ENCODE measurements at places on chromosomes 3 and 15.

DNA sequence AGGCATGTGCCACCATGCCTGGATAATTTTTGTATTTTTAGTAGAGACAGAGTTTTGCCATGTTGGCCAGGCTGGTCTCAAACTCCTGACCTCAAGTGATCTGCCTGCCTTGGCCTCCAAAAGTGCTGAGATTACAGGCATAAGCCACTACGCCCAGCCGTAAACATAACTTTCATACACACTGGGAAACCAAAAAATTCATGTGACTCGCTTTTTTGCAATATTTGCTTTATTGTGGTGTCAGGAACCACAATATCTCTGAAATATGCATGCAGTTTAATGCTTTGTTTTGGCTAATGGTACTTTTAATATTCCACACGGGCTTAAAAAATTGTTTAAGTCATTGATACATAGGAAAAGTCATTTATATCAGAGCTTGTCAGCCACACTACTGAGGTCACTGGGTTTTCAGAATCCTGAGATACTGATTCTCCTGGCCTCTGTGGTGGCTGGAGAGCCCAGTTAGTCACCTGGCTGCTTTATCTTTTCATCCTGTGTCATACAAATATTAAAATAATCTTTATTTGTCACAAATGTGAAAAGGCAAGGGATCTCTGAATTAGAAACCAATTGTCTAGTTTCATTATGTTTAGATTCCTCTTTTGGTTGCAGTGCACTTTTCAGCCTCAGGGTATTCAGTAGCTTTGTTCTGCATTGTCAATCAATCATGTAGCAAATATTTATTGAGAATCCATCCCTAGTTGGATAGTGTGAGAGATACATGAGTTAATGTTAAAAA lies 10.0 kb downstream of the TMEM62 start:
- DNase-seq: no peak

DNA sequence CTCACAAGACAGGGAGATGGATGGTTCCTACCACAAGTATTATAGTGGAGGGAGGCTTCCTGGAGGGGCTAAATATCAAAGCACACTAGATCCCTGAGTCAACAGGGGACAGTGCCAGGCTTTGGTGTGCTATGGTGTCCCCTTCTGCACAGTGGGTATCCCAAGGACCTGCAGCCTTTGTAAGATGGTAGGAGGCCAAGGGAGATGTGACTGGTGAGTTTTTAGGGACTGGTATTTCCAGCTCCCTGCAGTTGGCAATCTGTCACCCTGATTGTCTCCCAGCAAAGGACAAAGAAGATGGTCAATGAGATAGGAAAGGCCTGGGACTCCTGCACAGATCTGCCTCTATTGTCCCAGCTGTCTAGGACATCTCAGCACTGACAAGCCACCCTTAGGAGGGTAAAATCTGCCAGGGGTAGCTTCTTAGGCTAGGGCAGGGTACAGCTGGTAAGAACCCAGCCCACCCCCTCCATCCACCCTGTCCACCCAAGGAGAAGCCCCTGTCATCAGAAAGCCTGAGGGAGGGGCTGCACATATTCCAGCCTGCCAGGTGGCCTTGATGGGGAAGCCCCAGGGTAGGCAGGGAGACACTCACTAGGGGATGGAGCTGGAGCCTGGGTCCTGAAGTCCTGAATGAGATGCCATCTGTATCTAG lies 631 bp downstream of the CYP1A1 start:
- DNase-seq: no peak

DNA sequence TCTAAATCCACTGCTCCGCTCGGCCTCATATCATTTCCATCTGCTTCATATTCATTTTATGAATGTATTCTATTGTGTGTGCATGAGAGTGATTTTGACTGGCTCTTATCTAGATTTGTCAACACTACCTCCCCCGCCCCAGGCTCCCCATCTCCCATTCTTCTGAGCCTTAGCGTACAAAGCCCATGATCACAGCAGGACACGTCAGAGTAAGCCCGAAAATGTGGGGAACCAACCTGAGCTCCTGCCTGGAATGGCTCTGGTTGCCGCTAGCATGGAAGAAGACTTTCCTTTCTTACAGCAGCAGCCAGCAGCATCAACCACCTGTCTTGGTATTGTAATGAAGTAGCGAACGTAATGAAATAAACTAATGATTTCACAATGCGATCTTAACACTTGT lies 61.4 kb downstream of the GABRB3 start:
- DNase-seq: no peak

GRCh38 chr3:71868876-71869275 lies 83.9 kb upstream of the PROK2 start:
- no peak for DNase-seq

DNA sequence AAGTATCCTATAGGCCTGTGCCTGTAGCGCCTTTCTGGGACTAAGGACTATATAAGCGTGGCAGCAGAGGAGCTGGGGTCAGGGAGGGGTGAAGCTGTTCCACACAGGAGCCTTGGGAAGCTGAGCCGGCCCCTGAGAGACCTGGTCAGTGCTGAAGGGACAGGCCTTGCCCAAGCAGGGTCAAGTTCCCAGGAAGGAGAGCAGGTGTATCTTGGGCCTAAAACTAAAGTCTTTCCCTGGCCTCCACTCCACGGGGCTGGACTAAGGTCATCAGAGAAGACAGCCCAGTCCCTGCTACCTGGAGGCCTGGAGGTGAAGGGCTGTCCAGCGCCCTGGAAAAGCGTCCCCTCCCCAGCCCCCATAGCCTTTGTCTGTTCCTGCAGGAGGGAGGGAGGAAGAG lies 23.9 kb upstream of the NR2C2 start:
- no peak for DNase-seq

- DNase-seq: no peak
These were observed 18.0 kb upstream of the RAD18 start for GRCh38 chr3:8981296-8981695.

GRCh38 chr15:91853511-91853947 lies at the start of gene SLCO3A1:
TSS of gene SLCO3A1 (plus strand) at chr15:91853708.
- DNase-seq: peak; percentile 23

DNA sequence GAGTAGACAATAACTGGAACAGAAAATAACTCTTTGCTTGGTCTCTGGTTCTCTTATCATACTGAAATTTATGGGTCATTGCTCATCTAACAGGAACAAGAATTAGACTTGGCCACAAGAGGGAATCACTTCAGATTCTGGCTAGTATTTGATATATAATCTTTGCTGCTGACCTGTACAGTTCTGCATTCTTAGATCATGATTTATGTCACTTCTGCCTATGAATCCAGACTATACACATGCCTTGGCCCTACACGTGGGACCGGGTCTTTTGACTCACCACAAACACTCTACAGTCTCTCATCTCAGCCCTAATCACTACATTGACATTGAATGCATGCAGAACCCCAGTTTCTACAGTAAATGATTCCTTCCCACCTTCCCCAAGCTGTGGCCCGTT lies 162.5 kb upstream of the SOX2 start:
- DNase-seq: no peak

GRCh38 chr15:99153026-99153535 lies 48.2 kb downstream of the SYNM start:
- no peak for DNase-seq

DNA sequence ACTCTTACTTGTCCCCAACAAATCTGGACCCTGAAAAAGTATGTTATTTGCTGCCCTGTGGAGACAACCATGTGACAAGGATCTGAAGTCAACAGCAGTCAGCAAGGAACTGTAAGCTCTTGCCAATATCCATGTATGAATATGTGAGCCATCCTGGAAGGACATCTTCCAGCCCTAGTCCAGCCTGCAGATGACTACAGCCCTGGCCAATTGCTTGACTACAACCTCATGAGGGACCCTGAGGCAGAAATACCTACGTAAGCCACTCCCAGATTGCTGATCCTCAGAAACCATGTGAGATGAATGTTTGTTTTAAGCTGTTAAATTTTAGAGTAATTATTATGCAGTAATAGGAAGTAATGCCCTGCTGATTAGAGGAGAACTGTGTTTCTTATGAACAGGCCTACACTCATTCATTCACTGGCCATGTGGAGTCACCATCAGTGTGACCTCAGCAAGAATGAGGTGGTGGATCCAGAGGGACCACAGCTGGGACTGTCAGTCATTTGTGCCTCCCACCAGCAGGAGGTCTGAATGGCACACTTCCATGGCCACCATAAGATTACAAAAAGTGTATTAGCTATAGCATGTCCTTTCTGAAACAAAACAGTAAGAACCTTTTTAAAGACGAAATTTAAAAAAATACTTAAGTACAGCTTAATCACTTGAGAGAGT lies 92.6 kb downstream of the TFDP2 start:
- no peak for DNase-seq

DNA sequence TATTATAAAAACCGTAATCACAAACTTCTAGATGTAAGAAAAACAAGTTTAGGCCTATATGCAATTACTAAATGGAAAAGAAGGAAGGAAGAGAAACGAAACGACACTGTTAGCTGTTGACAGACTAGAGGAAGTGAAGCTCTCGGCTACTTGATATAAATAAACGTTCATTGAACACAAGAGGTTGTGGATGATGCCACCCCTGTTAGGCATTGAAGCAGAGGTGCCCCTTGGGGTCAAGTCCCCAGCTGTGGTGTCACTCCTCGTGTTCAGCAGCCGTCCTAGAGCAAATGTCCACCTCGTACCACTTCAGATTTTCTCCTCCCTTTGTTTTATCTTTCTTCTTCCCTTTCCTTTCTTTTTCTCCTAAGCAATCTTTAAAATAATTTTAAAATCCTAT lies 146.5 kb upstream of the UBE2E1 start:
- DNase-seq: no peak

- no peak for DNase-seq
These were observed 1.9 kb downstream of the PAK6 start for GRCh38 chr15:40240619-40241221.

- no peak for DNase-seq
These were observed 62.7 kb upstream of the TFRC start for GRCh38 chr3:196144383-196145105.

DNA sequence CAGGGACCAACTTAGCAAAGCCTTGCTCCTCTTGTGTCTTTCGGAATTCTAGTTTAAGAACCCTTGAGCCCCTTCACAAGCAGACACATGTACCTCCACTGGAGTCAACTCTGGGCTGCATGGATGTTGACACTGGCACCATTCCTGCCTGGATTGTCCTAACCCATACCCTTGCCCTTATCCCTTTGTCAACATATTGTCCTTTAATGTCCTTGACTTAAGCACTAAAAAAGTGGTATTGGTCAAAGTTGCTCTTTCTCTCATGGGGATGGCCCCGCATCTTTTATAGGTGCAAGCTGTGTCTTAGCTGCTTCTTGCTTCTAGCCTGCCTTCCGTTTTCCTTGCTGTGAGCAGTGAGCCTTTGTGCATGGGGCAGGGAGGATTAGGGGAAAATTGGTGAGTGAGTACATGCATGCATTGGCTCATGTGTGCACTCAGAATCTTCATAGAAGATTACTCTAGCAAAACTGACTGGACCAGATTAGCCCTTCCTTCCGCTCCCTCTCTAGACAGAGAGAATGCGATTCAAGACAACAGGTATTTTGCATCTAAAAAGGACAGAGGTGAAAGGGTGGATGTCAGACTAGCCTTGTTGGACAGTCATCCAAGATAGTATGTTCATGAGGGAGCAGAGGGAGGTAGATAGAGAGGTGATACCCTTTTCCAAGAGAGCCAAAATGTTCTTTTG lies 42.4 kb downstream of the TGFBR2 start:
- DNase-seq: no peak

- peak; percentile 16 for DNase-seq
These were observed 408.1 kb upstream of the ZNF385D start for GRCh38 chr3:22159004-22159695.

GRCh38 chr15:89002281-89002761 lies 85.9 kb upstream of the ABHD2 start:
- no peak for DNase-seq

DNA sequence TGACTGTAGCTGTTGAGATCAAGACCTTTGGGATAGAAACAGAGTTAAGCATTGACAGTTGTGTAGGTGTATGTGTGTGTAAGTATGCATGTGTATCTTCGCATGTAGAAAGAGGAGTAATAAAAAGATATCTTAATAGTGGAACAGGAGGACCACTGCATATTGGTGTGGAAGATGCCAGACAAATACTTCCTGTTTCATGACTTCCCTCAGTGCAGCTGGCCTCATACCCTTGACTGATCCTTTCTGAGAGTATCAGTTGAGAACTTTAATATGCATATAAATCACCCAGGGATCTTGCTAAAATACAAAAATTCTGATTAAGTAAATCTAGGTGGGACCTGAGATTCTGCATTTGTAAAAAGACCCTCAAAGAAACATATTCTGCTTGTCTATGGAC lies 8.5 kb upstream of the ZBED2 start:
- no peak for DNase-seq

DNA sequence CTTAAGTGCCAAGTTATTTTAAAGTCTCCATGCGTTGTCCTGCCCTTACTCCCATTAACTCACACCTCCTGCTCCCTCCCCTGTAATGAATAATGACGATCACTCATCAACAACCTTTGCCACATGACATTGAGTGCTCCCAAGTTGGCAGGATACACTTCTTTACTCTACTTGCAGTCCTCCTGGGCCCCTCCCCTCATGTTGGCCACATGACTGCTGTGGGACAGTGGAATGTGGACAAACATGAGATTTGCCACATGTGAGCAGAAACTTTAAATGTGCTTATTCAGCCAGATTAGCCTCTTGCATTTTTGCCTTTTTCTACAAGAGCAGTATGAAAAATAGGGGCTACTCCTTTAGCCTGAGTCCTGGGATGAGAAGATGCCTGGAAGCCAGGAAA lies 167.9 kb downstream of the DCLK3 start:
- no peak for DNase-seq

GRCh38 chr3:177109688-177110330 lies 87.5 kb downstream of the TBL1XR1 start:
- DNase-seq: no peak

DNA sequence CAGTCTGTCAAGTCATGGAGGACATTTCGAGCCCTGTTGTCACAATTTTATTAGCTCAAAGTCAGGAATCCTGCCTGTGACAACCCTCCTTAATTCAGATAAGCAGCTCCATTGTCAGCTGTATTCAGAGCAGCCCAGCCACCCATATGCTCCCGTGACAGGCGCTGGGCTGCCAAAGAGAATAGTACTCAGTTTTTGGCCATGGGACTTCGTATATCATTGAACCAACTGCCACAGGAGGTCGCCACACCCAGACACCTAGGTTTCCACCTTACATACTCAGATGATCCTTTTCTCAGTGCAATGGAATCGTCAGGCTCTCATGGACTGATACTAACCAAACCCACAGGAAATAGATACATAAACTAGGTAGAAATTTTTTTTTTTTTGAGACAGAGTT lies 100.2 kb downstream of the C3orf70 start:
- no peak for DNase-seq

DNA sequence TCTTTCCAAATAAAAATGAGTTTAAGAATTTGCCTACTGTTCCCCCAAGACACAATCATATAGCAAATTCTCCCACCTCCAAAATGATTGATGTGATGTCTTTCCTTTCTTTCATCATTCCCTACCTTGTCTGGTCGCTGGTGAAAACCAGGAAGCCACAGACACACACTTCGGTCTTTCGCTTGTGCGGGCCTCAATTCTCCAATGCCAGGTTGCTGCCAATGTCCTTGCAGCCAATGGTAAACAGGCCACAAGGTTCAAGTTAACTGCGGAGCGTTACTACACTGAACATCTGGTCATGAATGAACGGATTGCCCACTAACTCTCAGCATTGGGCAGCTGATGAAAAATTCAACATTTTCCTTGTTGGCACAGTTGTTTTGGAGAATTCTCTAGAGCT lies 192.2 kb downstream of the FOXP1 start:
- no peak for DNase-seq
